ENCODE measurements at places on chromosomes 2 and 18.

DNA sequence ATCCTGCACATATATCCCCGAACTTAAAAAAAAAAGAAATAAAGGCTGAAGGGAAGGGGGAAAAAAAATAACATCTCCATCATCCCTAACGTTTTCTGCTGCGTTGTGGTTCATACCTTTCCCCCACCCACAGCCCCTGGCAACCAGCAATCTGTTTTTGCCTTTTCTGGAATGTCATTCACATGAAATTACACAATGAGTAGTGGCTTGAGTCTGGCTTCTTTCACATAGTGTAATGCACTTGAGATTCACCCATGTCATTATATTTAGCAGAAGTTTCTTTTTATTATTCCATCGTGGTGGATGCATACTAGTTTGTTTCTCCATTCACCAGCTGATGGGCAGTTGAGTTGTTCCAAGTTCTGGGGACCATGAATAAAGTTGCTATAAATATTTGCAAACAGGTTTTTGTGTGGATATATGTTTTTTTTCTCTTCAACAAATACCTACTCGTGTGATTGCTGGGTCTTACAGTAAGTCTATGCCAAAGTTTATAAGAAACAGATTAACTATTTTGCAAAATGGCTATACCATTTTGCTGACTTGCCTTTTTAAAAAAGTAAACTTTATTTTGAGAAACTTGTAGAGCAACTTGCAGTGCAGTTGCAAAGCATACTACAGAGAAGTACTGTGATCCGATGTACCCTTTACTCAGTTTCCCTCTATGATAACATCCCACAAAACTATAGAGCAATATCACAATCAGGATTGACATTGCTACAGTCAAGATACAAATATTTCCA is 322.5 kb downstream of the LPIN1 start:
- DNase-seq = no peak

GRCh38 chr2:1632510-1632909 is 111.8 kb downstream of the PXDN start:
- DNase-seq = no peak

- peak; percentile 54 for DNase-seq
Measured at GRCh38 chr2:1750933-1751766, 6.8 kb upstream of the PXDN start.

DNA sequence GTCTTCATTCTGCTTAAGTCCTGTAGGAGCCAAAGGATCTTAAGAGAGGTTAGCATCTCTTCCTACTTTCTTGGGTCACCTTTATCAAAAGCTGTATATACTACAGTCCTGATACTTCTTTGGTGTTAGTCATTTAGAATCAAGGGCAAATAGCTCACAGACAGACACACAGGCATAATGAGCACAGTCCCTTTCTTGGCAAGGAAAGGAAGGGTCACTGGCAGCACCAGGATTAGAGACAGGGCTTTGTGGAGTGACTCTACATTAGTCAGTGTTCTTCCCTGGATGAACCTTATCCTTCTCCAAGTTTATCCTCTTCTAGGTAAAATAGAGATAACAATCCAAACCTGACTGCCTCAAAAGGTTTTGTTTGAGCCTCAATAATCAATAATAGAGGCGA is 40.0 kb upstream of the NCKAP5 start:
- no peak for DNase-seq

Measured in NCI-H1694 treated with DMSO at 0.1 percent for 48 hours (cell line).